ENCODE measurements at places on chromosomes 12 and 14.

DNA sequence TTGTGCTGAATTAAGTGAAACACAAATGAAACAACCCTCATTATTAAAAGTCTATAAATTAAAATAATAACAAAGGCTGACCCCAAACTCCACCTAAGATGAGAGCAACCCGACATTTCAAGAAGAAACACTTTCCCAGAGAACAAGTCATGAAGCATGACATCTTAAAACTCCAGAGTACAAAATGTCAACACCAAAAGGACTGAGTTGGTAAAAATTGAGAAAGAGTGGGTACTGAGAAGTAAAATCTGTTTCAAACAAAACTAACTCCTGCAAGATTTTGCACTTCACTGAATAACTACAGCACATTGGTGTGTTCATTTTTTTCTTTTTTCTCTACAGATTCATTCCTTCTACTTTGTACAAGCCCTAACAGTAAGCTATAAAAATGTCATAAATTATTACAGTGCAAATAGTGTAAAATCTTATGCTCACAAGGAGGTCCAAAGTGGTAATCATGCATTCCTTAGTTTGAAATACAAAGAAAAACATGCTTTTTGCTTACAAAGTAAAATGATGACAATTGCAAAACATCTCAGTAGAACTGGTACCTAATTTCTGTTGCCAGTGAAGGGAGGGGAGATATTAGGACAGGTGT is 31.8 kb downstream of the SLC35F4 start:
- DNase-seq: no peak

DNA sequence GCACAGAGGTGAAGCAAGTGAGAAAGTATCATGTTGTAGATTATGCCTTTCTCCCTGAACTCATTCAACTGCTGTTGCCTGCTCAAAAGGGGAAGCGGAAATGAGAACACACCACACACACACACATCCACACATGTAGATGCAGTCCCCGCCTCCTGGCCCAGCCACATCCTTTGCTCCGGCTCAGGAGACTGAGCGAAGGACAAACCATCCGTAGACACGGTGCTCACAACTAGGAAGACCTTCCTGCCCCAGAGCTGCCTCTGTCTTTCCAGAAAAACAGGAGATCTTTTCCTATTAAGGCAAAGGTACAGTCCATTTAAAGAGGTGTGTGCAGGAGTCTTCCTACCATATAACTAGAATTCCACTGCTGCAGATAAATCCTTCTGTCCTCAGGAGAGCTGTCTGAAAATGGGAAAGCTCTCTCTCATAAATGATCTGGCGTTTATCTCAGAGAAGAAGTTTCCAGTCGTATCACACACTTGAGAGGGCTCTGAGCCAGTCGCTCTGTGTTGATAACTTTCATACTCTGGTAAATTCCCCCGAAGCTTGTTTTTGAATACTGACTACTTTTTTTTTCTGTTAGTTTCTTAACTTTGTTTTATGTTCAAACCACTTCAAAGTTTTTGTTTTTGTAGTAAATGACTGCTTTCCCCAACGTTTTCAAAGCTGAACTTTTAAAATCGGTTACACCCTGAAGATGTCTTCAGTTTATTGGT is at the start of gene TESPA1:
Gene TESPA1, minus strand, starts transcription at position 105 of the 719 bp plus-strand sequence. CDS start 10,200 bp downstream, outside the sequence.
- no peak for DNase-seq

DNA sequence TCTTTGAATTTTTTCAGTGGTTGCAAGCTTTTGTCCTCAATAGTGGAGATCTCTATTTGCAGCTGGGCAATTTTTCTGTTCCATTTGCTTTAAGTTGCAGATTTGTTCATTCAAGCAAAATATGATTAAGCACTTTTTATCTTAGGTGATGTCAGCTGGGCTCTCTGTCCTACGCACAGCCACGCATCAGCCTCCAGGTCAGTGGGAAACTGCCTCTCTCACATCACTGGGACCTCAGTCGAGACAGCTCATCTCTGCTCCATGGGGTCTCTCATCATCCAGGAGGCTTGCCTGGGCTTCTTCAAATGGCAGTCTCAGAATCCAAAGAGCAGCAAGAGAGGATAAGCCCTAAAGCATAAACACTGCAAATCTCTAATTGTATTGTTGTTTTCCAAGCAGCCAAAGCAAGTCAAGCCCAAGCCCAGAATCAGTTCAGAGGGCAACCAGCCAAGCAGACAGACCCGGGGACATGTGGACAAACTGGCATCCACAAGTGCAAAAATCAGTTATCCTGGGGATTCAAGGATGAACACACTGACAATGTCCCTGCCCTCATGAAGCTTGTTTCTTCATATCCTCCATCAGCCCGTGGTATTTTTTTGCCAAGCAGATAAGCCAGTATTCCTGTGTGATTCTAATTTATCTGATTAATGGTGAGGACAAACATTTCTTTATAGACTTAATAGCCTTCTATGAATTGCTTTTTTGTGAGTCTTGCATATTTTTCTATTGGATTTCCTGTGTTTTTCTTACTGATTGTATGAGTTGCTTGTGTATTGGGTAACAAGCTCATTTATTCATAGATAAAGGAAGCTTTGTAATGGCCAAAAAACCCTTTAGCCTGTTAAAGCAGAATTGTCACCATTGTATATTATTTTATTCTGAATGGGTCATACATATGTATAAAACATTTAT is 262.5 kb downstream of the GXYLT1 start:
- DNase-seq: no peak

GRCh38 chr12:121166356-121166755 is 33.7 kb downstream of the P2RX7 start:
- no peak for DNase-seq

DNA sequence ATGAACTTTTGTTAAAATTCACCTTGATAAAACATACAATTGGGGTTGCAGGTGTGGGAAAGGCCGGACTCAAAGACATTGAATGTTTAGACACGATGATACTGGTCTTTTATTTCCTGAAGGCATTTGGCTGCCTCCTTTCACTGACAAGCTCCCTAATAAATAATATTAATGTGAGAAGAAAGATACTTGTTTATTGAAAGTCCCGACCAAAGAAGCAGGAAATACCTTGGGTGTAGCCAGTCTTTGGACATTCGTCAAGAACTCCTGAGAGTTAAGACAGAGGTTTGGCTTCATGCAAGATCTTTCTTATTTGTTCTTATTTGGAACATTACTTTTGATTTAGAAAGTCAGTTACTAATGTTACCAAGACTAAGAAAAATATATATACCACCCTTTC is 1133.8 kb upstream of the SEL1L start:
- DNase-seq: no peak

GRCh38 chr14:23045419-23046357 is 3.7 kb downstream of the PSMB11 start:
- no peak for DNase-seq

- DNase-seq: peak; percentile 56
Measured at GRCh38 chr12:75944097-75944904, 87.3 kb downstream of the PHLDA1 start.

DNA sequence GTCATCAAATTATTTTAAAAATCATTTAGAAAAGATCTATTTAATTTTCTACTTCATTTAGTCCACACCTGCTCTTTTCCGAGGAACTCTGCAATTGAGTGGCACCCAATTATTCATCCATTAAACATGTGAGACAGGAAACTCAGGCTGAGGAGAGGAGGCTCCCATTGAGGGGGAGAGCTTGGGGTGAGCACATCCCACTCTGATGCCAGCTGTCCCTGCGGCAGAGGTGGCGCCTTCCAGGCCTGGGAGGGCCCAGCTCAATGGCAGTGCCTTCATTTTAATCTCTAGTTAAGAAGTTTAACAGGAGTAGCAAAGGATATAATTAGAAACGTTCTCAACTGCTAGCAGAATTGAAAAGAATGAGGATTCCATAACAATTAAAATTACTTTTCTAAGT is 92.0 kb downstream of the ITPR2 start:
- DNase-seq: no peak

DNA sequence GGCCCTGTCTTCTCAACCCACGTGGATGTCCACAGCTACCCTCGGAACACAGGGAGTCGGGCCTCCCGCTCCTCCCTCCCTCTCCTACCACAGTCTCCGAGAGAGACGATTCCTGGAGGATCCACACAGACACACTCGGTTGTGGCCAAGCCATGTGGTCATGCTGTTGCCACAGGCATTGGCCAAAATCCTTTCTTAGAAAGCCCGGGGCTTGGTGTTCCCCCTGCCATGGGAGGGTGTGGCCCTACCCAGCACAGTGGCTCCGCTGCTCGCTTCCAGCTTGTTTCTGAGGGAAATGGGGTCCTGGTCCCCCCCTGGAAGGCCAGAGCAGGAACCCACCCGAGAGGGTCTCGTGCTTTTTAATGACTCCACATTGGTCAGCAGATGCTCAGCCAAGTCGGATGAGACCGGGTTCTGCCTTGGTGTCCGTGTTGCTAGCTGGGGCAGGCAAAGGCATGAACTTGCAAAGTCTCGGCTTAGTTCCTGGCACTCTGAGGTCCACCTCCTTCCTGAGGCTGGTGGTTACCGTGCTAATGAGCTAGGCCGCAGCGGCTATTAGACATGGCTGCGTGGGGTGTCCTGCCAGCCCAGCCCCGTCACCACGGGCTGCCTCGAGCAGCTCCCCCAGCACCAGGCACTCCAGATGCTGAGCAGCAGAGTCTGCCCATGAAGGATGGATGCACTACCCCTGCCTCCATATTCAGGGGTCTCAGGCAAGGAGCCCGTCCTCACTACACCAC is 46.8 kb upstream of the MEG3 start:
- no peak for DNase-seq

- DNase-seq: no peak
Measured at GRCh38 chr12:126718365-126718764, 1548.6 kb upstream of the TMEM132C start.

GRCh38 chr12:124564971-124565491 is 2.4 kb downstream of the NCOR2 start:
- DNase-seq: no peak

- no peak for DNase-seq
Measured at GRCh38 chr14:99763527-99764221, 29.5 kb upstream of the EML1 start.

GRCh38 chr14:23636317-23637211 is at the start of gene DHRS2:
Gene DHRS2, plus strand, starts transcription at chr14:23636364. Its CDS starts 2,501 bp downstream, at chr14:23638865.
- DNase-seq: no peak

DNA sequence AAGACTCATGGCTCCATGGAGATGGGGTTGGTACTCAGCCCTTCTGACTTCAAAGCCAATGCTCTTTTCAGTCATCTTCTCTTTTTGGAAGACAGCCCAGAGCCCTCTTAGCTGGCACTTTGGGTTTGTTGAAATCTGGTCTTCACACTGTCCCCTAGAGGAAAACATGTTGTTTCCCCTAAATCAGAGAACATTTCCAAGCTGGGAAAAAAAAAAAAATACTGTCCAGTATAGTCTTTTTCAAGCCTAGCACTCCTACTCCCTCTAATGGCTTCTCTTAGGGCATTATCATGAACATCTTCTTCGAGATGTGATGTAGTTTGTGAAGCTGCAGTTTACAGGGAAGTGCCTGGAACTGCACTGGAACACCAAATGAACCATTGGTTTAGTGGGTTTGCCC is 3.0 kb upstream of the ZC3H14 start:
- DNase-seq: peak; percentile 53

- DNase-seq: no peak
Measured at GRCh38 chr14:71141701-71142374, 234.6 kb downstream of the PCNX1 start.

DNA sequence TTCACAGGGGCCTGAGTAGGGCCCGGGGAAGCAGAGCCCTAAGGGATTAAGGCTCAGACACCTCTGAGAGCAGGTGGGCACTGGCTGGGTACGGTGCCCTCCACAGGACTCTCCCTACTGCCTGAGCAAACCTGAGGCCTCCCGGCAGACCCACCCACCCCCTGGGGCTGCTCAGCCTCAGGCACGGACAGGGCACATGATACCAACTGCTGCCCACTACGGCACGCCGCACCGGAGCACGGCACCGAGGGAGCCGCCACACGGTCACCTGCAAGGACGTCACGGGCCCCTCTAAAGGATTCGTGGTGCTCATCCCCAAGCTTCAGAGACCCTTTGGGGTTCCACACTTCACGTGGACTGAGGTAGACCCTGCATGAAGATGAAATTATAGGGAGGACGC is 7.1 kb downstream of the LTBR start:
- peak; percentile 2 for DNase-seq

GRCh38 chr12:67520606-67521005 is 127.9 kb upstream of the DYRK2 start:
- no peak for DNase-seq

DNA sequence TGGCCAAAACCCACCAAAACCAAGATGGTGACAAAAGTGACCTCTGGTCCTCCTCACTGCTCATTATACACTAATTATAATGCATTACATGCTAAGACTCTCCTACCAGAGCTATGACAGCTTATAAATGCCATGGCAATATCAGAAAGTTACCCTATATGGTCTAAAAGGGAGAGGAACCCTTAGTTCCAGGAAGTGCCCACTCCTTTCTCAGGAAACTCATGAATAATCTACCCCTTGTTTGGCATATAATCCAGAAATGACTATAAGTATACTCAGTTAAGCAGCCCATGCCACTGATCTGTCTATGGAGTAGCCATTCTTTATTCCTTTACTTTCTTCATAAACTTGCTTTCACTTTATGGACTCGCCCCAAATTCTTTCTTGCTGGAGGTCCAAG is 43.0 kb upstream of the FUT8 start:
- no peak for DNase-seq

DNA sequence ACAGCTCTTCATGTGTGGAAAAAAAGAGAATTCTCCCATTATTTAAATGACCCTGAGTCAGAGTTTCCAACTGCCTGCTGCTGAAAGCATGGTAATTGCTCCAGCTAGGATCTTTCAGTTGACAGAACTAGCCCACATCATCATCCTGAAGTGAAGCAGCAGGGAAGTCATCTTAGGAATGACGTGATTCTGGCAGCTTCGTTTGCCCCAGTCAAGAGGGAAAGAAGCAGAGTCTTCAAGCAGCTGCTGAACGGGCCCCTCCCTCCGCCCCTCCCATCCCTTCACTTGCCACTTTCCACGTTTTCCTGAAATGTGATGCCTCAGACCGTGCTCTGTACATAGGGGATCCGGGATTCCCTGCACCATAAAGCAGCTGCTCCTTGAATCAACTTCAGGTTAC is 455.0 kb upstream of the TMEM132C start:
- peak; percentile 67 for DNase-seq

DNA sequence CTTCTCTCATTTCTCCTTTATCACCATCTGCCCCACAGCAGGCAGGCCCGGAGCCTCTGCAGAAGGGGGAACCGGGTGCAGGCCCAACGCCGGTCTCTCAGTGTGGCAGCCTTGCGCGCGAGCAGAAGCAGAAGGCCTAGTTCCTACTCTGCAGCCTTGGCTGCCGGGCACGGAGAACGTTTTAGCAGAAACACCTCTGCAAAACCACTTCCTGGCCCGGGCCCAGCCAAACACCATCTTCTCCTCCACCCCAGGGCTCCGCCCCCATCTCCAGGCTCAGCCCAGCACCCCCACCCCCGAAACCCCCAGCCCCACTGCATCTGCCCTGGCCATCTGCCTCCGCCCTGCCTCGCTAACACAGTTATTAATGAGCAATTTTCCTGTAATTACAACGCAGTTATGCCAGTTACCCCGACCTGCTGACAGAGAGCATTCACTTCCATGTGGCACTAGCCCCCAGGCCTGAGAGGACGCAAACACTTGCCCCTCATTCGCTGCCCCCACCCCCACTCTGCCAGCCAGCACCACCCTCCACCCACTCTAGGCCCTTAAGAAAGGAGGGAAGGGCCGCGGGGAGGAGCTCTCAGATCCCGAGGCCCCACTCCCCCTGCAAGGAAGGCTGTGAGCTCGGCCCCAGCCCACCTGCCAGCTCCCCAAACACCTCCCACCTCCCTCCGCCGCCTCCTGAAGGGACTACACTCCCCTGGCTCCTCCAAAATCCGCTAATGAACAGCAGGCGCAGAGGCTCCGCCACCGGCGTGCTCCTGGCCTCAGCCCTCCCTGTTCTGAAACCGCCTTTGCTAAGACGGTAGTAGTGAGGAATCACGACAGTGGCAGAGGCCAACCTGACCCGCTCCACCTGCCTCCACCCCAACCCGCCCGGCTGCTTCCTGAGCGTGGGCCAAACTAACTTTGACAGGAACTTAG is 44.7 kb upstream of the FBRSL1 start:
- no peak for DNase-seq

Measured in AG08396 (cell line).